ENCODE measurements at places on chromosomes 16 and 17.
A peak's percentile ranks its signal among the peaks of the same experiment; 100 is the strongest.

- no peak for DNase-seq
These were observed 259.9 kb upstream of the IRX3 start for GRCh38 chr16:54546521-54546920.

- peak; percentile 89 for DNase-seq
These were observed 30.3 kb upstream of the RPH3AL start for GRCh38 chr17:382644-383533.

DNA sequence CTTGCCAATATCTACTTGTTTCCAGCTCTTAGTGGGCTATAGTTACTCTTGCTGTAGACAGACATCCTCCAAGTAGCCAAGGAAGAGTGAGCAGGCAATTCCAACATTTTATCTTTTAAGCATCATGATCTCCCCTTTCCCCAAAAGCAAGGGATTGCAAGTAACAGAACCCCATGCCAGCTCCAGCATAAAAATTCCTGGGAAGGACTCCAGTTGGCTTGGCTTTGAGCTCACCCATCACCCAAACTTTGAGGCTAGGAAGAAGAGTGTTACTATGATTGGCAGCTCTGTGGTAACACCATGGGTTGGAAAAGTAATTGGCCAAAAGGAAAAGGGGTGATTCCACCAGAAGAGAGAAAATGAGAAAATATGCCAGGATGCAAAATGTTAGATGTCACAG lies 1086.4 kb upstream of the RBFOX1 start:
- DNase-seq: no peak

DNA sequence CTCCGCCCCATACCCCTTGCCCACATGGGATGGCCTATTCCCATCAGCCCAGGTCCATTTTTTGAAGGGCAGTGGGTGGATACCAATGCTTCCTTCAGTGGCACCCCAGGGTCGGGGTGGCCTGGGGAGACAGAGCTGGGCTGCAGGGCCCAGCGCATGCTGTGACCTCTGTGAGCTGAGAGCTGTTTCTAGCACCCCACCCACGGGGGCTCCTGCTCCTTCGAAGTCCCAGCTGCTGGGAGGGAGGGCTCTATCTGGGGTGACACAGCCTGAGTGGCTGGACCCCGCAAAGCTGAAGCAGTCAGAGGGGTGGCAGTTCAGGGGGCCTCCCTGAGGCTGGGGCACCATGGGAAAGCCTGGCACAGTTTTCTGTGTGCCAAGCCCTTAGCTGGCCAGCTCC lies 10.7 kb downstream of the PAM16 start:
- DNase-seq: no peak

DNA sequence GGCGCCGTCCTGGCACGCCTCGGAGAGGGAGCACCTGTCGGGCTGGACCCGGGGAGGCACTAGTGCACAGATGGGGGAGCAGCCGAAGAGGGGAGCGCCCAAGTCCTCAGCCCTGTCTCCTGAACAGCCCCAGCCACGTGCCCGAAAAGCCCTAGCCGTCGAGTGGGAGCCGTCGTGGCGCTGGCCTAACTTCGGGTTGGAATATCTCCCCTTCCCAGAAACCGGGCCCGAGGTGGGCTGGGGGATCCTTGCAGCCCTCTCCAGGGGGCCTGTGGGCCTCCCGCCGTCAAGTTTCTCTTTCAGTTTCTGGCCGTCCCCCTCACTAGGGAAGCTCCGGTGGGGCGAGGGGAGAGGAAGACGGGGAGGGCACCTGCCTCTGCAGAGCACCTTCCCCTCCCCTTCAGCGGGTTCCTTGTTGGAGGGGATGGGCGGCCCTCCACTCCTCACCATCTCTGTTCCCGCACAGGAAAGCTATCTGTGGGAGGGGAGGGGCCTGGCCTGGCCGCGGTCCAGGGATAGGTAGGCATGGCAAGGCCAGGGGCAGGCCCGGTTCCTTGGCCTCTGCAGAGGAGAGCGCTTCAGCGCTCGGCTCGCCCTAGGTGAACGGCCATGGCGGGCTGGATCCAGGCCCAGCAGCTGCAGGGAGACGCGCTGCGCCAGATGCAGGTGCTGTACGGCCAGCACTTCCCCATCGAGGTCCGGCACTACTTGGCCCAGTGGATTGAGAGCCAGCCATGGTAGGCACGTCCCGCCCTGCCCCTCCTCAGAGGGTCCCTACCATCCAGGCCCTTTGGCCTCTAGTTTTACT lies 709 bp downstream of the STAT5A start:
- DNase-seq: no peak

DNA sequence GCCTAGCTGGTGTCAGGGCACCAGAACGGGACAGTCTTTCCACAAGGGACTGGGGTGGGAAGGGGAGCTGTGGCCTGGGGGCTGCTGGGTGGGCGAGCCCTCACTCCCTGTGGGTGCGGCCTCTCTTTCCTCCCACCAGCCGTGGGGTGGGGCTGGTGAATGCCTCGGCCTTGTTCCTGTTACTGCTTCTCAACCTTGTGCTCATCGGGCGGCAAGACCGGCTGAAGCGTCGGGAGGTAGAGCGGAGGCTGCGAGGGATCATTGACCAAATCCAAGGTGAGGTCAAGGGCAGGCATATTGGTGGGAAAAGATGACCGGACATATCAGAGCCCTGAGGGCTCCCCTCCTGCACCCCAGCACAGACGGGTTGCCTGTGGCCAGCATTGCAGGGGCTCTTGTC lies 29.2 kb downstream of the CASKIN2 start:
- DNase-seq: no peak

- no peak for DNase-seq
These were observed 79.9 kb upstream of the LGALS9 start for GRCh38 chr17:27550974-27551505.

DNA sequence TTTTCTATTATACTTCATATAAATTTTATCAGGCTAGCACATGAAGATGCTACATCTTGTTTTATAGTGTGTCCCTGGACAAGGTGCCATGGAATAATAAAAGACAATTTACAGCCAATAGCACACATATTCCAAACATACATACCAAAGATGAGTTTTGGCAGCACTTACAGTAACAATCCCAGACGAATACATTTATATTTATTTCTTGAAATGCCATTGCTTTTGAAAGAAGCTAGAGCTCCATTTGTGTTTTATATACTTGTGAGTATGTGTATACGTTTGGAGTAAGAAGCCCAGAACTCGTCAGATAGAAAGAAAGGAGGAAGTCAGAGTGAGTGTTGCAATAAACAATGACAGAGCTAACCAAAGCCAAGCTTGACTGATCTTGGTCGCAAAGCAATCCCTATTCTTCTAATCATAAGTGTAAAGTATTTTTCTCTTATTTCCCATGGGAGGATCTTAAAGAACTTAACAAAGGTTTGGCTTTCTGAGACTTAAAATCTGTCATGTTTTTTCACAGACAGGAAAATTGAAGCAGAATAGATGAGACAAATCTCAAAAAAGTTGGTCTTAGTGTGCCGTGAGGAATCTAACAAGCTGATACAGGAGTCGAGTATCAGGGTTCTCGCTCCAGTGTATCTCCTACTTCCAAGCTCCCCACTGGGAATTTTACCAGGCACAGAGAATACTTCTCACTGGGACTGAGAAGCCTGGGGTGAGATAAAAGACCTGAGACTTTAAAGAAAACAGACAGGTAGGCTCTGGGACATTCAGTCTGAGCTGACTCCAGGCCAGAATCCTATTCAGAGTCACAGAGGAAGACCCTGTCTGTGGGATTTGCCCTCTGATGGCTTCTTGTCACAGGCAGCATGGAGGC lies 175.4 kb downstream of the AATF start:
- DNase-seq: no peak

- no peak for DNase-seq
These were observed at the start of gene MYH11 for GRCh38 chr16:15856901-15857698. TSS of gene MYH11 (minus strand) at chr16:15857028. CDS start at chr16:15838252, 18,776 bp downstream.

DNA sequence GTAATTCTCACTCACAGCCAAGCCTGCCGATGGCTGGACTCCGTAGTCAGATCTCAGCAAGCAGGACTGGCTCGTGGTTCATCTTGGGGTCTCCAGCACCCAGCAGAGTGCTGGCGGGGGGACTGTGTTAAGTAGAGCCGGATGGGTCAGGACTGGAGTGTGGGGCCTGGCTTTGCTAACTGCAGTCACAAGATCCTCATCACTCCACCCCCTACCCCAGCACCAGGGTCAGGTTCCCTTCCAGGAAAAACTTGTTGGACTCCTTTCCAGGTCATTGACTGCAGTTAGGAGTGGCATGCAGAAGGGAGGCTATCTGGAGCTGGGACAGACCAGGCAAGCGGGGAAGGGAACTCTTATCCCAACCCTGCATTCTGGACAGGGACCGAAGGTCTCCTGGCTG lies 6.0 kb downstream of the CIITA start:
- DNase-seq: no peak

DNA sequence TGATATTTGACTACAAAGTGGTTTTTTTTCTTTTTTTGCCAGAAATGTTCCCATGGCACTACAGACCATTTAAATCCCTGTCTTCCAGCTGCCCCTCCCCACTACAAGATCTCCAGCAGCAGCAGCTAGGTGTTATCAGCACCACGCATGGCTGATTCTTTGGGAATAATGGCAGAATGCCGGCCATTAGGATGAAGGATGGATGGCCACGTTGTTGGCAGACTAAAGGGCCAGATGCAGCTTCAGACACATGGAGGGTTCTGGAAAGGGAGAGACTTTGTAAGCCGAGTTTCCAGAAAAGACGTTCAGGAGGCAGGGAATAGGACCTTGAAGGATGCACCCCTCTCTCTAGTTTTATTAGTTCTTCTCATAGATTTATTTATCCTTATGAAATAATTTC lies 10.3 kb upstream of the MED9 start:
- no peak for DNase-seq

Data from EH (cell line).